Spinal cord (tissue), 10 donors: ENCODE measurements at places on chromosomes 6 and 20.
A peak's percentile ranks its signal among the peaks of the same experiment; 100 is the strongest.

DNA sequence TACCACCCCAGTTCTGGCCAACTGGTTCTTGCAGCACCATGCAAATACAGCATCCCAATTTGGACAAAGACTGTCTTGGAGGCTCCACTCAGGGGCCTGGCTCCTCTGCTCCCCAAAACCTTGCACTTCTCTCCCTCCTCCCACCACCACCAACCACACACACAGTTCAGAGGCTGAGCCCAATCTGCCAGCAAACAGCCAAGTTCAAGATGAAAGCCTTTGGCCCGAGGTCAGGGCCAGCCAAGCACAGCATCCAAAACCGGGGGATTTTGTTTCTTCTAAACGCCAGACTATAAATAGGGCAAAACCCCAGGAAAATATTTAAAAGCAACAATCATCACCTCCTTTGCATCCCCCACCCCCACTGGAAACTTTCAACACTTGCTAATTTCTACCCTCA, 5.7 kb downstream of the KCNK5 start:
- no peaks in the 10 kb centered on the region for H3K36me3 ChIP-seq
- peaks cover 21% of the 10 kb centered on the region for H3K4me1 ChIP-seq
- no peak overlapping the region for H3K4me3 ChIP-seq
- DNase-seq = no peak
- H3K27ac ChIP-seq = no peak overlapping the region
- H3K27me3 ChIP-seq = peaks cover 16% of the 10 kb centered on the region

DNA sequence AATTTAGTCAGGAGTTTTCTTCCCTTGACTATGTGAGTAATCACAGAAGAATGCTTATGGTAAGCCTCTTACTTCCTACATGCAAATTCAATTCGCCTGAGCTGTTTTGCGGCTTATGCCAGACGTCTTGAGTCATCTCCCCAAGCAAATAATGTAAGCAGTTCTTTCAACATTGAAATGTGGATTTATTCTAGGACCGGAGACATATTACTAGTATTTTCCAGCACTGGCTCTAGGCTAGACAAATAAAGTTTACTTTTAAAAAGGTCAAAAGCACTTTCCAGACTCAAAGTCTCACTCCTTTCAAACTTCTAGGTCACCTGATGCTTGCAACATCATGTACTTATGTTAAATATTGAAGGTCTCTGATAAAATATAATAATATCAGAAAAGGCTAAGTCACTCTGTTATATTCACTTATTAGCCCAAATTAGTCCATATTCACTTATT, 38.1 kb upstream of the NOX3 start:
- H3K27ac ChIP-seq = no peak overlapping the region
- no peaks in the 10 kb centered on the region for H3K36me3 ChIP-seq
- DNase-seq = peak; percentile 17
- H3K4me3 ChIP-seq = no peak overlapping the region
- H3K4me1 ChIP-seq = peaks cover 6% of the 10 kb centered on the region
- no peaks in the 10 kb centered on the region for H3K27me3 ChIP-seq

DNA sequence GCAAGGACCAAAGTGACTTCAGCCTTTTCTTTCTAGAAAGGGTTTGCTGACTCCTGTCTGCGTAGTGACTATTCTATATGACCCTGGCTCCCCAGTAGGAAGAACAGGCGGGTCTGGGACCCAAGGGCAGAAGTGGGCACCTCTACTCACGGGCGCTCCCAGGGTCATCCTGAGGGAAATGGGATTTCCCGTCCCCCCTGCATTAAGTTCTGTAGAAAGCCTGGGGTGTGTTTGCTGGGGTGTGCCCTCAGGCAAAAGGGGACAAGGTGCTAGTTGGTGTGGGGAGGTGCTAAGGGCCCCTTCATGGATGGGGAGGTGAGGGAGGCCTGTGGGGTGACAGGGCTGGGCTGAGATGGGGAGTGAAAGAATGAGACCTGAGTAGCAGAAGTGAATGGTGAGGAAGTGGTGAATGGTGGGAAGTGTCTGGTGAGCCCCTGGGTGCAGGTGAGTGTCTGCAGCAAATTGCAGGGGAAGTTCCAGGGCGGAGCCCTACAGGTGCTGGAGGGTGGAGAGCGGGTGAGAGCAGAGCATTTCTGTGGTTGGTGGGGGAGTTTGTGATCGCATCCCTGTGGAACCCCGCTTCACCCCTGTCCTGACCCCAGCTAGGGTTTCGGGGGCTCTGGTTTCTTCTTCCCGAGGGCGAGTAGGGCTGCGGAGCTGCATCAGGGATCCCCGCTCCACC, 21.1 kb downstream of the RAET1L start:
- peak overlapping the region; percentile 63 for H3K4me3 ChIP-seq
- H3K27me3 ChIP-seq = peaks cover 47% of the 10 kb centered on the region
- no peak overlapping the region for H3K27ac ChIP-seq
- H3K4me1 ChIP-seq = peaks cover 20% of the 10 kb centered on the region
- no peak for DNase-seq
- no peaks in the 10 kb centered on the region for H3K36me3 ChIP-seq

DNA sequence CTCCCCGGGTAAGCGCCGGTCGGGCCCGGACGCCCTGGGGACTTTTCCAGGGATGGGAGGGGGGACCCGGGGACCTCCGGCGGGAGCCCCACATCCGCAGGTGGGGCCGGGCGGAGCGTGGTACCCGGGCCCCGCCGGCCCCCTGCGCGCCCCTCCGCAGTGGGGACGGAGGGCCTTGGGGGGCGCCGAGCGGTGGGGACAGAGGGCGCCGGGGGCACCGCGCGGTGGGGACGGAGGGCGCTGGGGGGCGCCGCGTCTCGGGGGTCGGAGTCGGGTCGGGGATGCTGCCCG, 270 bp downstream of the PLEKHG1 start:
- H3K4me3 ChIP-seq = peak overlapping the region; percentile 83
- DNase-seq = no peak
- H3K27ac ChIP-seq = peak overlapping the region; percentile 93
- peaks cover 3% of the 10 kb centered on the region for H3K4me1 ChIP-seq
- peaks cover 5% of the 10 kb centered on the region for H3K27me3 ChIP-seq
- H3K36me3 ChIP-seq = no peaks in the 10 kb centered on the region

DNA sequence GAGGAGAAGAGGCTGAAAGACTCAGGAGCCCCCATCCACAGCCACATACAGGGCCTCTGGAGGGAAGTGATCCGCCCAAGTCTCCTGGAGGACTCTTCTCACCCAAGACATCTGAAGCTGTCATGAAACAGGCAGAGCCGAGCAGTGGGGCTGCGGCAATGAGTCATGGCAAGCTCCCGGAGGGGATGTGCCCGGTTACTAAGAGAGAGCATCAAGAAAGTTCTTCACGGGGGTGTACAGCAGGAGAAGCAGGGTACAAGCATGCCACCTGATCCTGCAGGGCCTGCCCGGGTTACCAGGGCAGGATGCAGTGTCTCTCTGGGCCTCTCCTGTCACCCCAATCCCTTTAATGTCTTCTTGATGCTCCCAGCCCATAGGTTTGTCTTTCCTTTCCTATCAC, 21.1 kb downstream of the TRIM26 start:
- no peak overlapping the region for H3K27ac ChIP-seq
- H3K4me3 ChIP-seq = no peak overlapping the region
- H3K36me3 ChIP-seq = peaks cover 60% of the 10 kb centered on the region
- H3K4me1 ChIP-seq = no peaks in the 10 kb centered on the region
- no peaks in the 10 kb centered on the region for H3K27me3 ChIP-seq

GRCh38 chr6:119978274-119978889, 628.8 kb upstream of the MAN1A1 start:
- DNase-seq = no peak
- H3K4me1 ChIP-seq = no peaks in the 10 kb centered on the region
- no peak overlapping the region for H3K27ac ChIP-seq
- no peak overlapping the region for H3K4me3 ChIP-seq

DNA sequence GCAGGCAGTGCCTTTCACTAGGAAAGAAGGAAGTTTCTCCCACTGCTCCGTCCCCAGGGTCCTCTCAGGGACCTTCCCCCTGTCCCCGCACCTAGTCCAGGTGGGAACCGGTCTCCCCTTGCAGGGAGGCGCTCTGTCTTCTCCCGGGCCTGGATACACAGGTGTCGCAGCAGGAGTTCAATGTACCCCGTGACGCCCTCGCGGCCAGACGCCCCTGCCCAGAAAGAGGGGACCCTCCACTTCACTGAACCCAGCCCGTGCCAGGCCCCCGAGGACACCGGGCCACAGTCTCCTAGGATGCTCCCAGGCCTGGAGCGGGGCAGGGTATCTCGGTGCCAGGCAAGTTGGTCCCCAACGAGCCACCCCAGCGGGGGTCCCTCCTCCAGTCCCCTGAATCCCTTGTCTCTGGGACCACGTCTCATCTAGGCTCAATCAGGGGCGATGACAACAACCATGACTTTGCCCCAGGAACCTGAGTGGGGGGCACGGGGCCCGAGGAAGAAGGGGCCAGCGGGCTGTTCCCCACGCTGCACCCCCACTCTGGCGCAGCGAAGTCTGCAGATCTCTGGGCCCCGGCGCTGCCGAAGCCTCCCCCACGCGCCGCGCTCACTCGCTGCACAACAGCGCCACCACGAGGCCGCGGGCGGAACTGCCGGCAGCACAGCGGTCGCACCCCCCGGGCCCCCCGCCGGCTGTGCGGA, 103.0 kb downstream of the EDN3 start:
- H3K4me1 ChIP-seq = peaks cover 32% of the 10 kb centered on the region
- peak overlapping the region; percentile 18 for H3K4me3 ChIP-seq
- peaks cover 55% of the 10 kb centered on the region for H3K27me3 ChIP-seq

GRCh38 chr20:1846341-1846740, 48.9 kb upstream of the SIRPA start:
- H3K36me3 ChIP-seq = no peaks in the 10 kb centered on the region
- no peak overlapping the region for H3K4me3 ChIP-seq
- H3K4me1 ChIP-seq = peaks cover 18% of the 10 kb centered on the region

GRCh38 chr20:55140631-55141030, 665.2 kb downstream of the DOK5 start:
- no peaks in the 10 kb centered on the region for H3K4me1 ChIP-seq
- no peak overlapping the region for H3K27ac ChIP-seq
- H3K36me3 ChIP-seq = no peaks in the 10 kb centered on the region
- no peak overlapping the region for H3K4me3 ChIP-seq
- DNase-seq = peak; percentile 17

DNA sequence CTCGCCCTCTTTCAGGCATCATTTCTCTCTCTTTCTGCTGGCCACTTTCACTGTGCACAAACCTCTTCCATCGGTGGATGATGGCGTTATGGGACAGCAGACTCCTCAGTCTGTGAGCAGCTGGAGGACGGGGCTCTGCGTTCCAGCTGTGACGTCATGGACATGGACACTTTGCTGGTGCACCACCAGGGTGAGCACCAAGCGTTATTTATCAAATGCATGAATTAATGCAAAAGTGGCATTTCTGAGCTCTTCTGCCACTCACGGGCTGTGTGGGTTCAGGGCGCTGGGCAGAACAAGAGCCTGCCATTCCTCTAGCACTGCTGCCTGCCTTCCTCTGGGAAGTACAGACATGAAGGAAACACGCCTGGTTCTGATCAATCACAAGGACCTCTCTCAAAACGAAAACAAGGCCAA, 82.9 kb upstream of the MPC1 start:
- DNase-seq = no peak
- no peak overlapping the region for H3K4me3 ChIP-seq
- H3K4me1 ChIP-seq = peaks cover 16% of the 10 kb centered on the region
- H3K27ac ChIP-seq = no peak overlapping the region
- peaks cover 41% of the 10 kb centered on the region for H3K36me3 ChIP-seq

GRCh38 chr6:165768961-165769360, 105.9 kb upstream of the PDE10A start:
- H3K4me1 ChIP-seq = no peaks in the 10 kb centered on the region
- no peak for DNase-seq
- no peak overlapping the region for H3K27ac ChIP-seq

DNA sequence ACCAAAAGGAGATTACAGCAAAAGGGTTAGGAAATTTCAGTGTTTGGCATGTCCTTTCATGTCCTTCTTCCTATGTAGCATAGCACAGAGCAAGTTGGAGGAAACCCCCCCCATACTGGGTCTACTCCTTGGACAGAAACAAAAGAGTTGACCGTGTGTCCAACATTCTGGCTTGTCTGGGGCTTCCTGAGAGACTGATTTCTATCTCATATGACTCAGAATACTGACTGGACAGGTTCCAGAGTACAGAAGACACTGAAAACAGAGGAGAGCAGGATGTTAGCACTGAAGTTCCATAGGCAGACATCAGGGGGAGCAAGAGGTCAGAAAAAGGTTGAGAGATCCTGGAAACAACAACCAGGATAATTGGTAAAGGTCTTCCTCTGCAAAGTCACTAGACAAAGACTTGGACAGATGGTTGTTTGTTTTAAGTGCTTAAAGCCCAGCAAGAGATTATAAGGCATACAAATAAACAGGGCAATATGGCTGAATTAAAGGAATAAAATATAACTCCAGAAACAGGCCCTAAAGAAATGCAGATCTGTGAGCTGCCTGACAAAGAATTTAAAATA, 48.4 kb downstream of the USP49 start:
- no peak overlapping the region for H3K4me3 ChIP-seq
- H3K27ac ChIP-seq = no peak overlapping the region
- no peaks in the 10 kb centered on the region for H3K27me3 ChIP-seq
- no peak for DNase-seq

DNA sequence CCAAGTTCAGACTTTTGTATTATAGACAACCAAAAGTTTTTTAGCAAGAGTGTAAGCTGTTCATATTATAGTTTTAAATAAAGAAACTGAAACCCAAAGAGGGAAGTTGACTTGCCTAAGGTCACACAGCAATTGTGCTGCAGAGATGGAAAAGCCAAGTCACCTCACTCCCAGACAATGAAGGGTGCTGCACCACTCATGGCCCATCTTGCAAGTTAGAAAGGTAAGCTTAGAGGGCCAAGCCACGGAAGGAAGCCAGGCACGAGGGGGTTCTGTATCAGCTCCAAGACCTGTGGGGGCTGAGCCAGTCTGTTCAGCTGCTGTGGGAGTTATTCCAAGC, 860 bp downstream of the DEFB124 start:
- no peak overlapping the region for H3K27ac ChIP-seq
- peaks cover 25% of the 10 kb centered on the region for H3K27me3 ChIP-seq
- no peaks in the 10 kb centered on the region for H3K36me3 ChIP-seq

DNA sequence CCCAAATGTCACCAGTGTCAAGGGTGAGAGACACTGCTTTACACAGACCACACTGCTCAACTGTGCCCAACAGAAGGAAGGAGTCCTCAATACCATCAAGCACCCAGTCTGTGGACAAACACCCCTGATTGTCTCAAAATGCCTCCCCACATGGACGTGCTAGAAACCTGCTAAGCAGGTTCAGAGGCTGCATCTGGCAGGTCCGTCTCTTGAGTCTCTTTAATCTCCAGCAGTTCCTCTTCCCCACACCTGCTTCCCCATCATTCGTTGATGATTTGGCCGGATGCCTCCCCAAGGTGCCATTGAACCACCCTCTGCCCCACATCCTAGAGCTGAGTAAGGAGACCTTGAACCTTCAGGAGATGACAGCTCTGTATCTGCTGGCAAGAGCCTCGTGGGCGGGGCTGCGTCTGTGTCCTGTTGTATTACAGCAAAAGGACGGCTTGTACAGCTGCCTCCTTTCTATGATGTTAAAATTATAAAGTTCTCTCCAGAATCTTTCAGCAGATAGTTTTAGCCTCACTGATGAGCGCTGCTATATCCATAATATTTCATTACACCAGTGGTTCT, 179.2 kb downstream of the PREX1 start:
- H3K4me3 ChIP-seq = no peak overlapping the region
- H3K27ac ChIP-seq = no peak overlapping the region
- peaks cover 9% of the 10 kb centered on the region for H3K4me1 ChIP-seq

GRCh38 chr6:13048113-13048512, 280.2 kb downstream of the TBC1D7 start:
- H3K27me3 ChIP-seq = no peaks in the 10 kb centered on the region
- no peaks in the 10 kb centered on the region for H3K4me1 ChIP-seq
- DNase-seq = no peak
- H3K4me3 ChIP-seq = no peak overlapping the region
